Activated T-cell treated with anti-CD3 and anti-CD28 coated beads, Interleukin-2, amount 50 U/mL, for 48 hours (primary cell): ENCODE measurements at places on chromosomes 1 and 21.

DNA sequence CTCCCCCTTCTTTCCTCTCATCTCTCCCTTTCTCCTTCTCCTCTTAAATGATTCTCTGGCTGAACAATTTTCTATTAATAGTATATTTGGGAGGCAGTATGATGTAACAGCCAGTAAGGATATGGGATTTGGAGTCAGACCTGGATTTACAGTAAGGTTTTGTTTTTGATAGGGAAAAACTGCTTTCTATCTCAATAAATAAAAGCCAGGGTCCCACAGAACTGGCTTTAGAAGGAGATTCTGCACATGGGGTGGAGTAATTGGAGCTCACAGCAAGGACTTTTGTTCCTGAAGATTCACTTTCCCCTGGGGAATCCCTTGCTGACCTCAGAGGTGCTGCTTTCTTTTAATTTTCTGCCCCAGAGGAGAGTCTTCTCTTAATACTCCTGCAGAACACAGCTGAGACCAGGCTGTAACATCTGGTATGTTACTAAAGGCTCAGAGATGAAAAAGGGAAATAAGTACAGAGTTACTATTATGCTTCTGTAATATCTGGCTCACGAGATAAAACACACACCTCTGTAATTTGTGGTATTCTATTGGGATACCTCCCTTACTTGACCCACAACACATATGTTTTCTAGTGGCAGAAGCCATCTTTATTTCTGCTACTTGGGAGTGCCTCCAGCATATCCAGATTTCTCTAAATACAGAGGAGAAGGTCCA, 13.4 kb downstream of the EPB41 start:
- DNase-seq, result no peak

GRCh38 chr1:1208713-1209433, 2.5 kb upstream of the TNFRSF18 start:
- DNase-seq, result peak; percentile 75

GRCh38 chr1:109882288-109883245, 28.1 kb upstream of the CSF1 start:
- no peak for DNase-seq

- no peak for DNase-seq
Measured at GRCh38 chr1:113937146-113937545, 8.0 kb downstream of the HIPK1 start.

GRCh38 chr1:154352245-154352580, 26.9 kb downstream of the ATP8B2 start:
- DNase-seq, result no peak

DNA sequence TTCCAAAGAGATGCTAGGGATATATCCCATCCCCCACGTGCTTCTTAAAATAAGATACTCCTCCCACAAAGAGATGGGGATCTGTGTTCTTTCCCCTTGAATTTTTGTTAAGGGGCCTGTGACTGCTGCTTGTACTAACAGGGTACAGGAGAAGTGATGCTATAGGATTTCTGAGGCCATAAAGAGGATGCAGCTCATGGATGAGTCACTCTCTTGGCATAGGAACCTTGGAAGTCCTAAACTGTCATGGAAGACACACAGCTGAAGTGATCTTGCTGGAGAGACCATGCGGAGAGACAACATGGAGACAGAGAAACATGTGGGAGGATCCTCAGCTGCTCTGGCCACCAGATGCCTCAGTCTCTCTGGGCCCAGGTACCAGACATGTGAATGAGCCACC, 157.2 kb downstream of the S1PR1 start:
- no peak for DNase-seq

DNA sequence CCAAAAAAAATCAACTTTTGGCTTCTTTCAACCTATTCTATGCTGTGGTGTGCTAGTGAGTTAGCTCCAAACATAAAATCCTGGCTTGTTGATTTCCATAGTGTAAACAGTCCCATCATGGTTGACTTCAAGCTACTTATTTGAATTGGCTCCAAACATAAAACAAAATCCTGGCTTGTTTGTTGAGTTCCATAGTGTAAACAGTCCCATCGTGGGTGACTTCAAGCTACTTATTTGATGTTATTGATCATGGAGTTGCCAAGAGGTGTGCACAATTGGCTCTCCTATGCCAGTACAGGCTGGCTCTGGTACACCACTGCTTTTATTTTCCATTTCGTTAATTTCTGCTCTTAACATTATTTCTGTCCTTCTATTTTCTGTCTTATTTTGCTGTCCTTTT, 1.8 kb upstream of the COA6 start:
- DNase-seq, result no peak

GRCh38 chr1:201606623-201607022, 67.7 kb downstream of the NAV1 start:
- no peak for DNase-seq

- DNase-seq, result no peak
Measured at GRCh38 chr1:225549821-225550220, 103.1 kb downstream of the ENAH start.

DNA sequence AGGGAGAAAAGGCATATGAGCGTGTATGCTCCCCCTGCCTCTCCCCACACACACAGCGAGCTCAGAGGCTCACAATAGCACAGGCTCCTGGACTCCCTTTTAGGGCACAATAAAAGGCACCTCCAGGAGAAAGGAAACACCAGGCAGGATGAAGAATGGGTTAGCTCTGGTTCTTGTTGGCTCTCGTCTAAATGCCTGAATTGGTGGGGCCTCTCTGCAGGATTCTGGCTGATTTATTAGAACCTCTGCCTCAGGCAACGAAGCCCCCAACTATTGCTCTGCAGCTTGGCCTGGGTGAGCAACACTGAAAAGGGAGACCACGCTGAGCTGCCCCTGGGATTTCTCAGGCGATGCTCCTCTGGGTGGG, 590.9 kb upstream of the PLXNA2 start:
- DNase-seq, result no peak
